Muscle of leg (tissue), 16 donors: ENCODE measurements at places on chromosomes 2 and 18.

GRCh38 chr2:65071499-65072180 is 15.4 kb downstream of the CEP68 start:
- no peak for DNase-seq

DNA sequence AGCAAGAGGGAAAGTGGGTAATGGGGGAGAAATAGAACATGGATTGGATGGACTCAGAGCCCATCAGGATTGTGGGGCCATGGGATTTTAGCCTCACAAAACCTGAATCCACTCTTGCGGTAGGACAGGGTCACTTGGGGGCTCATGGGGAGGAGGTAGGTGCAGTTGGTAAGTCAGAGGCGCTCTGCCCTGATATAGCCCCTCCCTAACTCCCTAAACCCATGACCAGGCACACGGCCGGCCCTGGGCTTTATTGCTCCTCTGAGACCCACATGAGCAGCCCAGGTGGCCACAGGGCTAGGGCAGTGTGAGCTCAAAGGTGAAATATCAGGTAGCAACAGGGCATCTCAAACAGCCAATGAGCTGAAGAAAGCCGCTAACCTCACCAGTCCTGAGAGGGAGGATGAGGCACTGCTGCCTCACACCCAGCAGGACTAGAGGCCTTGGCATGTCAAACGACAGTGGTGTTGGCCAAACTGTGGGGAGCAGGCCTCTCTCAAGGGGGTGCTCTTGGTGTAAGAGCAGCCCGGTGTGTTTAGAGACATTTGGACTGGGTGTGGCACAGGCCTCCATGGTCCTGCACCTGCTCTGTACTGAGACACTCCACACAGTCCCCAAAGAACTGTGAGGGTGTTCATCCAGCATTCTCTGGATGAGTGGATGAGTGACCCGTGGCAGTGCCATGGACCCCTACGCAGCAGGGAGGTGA is 90.8 kb upstream of the HS6ST1 start:
- DNase-seq, result no peak

DNA sequence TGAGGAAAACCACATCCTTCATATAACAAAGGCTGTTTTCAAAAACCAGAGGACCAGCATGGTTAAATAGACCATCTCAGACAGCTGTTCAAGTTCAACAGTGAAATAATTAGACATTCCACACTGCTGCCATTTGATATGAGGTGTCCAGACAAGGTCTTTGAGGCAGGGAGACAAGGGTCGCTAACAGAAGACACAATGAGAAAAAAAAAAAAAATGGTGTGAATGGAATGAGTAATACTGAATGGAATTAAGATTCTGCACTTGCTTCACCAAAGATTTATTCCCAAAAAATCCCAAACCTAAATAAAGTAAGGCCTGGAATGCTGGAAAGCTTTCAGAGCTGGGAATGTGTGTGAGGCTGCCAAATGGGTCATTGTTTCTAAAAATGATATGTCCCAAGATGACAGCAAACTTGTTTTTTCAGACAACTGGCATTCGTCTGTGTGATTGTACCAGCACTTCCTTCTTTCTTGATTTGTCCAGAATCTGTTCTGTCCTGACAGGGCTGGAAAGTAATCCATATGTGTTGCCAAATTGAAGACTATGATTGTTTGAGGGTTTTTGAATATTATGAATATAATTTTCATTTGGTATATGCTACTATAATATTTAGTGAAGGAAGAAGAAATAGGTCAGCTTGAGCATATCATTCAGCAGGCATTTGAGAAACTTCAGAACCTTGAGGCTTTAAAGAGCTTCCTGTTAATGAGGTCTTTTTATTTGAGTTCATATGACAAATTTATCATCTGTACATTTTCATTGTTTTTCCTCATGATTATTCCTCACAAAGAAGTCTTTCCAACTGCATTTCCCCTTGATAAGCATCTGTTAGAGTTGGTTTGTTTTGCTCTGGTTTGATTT is 85.2 kb upstream of the ITGA4 start:
- DNase-seq, result peak; percentile 48

DNA sequence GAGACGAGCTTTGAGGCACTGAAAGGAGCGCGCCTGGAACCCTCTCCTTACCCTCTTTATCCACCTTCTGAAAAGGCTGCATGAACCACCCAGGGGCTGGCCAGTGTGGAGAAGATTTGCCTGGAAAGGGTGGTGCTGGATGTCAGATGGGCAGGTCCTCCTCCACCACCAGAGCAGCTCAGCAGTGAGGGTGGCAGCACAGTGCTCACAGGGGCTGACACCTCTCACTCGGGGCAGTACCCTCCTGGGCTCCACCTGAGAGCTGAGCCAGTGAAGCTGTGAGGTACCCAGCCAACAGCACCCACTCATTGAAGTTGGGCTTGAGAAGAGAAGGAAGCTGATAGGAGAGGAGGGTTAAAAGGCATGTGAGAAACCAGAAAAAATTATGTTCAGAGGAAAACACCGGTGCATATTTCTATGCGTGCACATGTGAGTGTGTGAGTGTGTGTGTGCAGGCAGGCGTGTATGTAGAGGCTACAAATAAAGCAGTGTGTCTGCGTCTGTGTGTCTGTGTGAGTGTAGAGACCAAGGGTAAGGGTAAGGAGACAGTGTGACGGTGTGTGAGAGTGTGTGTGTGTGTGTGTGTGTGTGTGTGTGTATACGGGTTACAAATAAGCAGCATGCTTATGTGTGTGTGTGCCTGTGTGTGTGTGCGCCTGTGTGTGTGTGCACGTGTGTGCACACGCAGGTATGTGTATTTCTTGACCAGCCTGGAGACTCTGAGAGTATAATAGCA is 40.7 kb downstream of the TEX44 start:
- DNase-seq, result no peak

DNA sequence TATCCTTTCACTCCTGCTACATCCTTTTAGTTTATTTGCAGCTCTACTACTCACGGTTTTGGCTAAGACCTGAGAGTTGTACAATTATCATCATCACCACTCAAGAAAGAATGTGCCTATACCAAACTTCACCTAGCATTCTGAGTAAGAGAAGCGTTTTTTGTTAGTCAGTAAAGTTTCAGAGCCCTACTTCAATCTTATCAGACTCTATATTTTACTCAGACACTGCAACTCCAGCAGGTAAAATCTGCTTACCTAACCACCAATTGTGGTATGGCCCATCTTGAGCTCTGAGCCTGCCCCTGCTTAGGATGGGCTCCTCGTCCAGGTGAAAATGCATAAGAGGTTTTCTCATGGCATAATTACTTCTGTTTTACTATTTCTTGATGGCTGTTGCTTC is 37.1 kb downstream of the ICOS start:
- no peak for DNase-seq

- peak; percentile 94 for DNase-seq
Observed at GRCh38 chr2:42169100-42169873, at the start of gene EML4. Gene EML4 (plus strand): TSS chr2:42169353. CDS start chr2:42169612, 259 bp downstream.

- DNase-seq, result no peak
Observed at GRCh38 chr2:21800356-21800755, 676.6 kb downstream of the TDRD15 start.

- peak; percentile 74 for DNase-seq
Observed at GRCh38 chr2:28986429-28986828, 5.3 kb downstream of the TOGARAM2 start.

- no peak for DNase-seq
Observed at GRCh38 chr2:219469186-219469724, 29.4 kb upstream of the GMPPA start.

DNA sequence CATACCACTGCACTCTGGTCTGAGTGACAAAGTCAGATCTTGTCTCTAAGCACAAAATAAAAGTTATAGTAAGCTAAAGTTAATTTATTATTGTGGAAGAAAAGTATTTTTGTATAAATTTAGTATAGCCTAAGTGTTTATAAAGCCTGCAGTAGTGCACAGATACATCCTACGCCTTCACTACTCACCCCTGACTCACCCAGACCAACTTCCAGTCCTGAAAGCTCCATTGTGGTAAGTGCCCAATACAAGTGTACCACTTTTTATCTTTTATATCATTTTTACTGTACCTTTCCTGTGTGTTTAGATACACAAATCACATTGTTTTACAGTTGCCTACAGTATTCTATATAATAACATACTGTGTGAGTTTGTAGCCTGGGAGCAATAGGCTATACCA is 57.5 kb downstream of the UBE2E3 start:
- no peak for DNase-seq
